ENCODE measurements at places on chromosomes 6 and 20.

- DNase-seq, result no peak
Observed at GRCh38 chr6:138211601-138212000, 6.7 kb downstream of the PBOV1 start.

DNA sequence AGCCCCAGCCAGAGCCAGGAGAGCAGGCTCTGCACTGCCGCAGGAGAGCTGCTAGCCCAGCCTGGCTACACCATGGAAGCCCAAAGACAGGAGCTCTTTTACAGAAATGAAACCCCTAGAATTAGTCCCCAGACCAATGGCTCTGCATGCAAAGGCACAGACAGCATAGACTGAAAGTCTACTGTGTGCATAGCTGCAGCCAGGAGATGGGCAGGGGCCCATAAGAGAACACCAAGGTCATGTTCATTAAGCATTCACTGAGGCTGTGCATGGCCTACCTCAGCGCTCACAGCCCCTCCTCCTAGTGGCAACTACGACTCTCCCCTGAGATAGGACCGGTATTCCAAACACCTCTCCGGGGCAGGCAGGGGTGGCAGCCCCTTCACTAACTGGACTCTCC, 34.9 kb downstream of the SNX5 start:
- DNase-seq, result no peak

DNA sequence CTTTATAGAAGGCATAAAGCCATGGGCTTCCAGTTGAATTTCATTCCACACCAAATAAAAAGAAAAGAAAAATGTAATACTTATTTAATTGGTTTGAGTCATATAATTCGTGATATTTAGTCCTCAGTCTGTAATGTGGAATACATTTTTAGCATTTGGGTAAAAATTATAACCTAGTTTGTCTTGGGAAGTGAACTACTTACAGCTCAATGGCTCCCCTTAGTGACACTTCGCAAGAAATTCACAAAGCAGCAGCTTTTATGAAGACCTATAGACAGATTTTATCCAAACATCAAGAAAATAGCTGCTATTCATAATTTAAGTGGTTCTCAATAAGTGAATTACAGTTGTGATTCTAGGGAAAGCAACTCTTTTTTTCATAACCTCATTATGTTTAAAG, 72.1 kb downstream of the RSPO3 start:
- DNase-seq, result peak; percentile 58

GRCh38 chr6:151832710-151833109, 25.2 kb downstream of the ESR1 start:
- DNase-seq, result no peak

GRCh38 chr6:56759521-56759920, 116.8 kb upstream of the DST start:
- DNase-seq, result no peak

GRCh38 chr6:44285552-44286284, 15.5 kb downstream of the TMEM151B start:
- peak; percentile 14 for DNase-seq

DNA sequence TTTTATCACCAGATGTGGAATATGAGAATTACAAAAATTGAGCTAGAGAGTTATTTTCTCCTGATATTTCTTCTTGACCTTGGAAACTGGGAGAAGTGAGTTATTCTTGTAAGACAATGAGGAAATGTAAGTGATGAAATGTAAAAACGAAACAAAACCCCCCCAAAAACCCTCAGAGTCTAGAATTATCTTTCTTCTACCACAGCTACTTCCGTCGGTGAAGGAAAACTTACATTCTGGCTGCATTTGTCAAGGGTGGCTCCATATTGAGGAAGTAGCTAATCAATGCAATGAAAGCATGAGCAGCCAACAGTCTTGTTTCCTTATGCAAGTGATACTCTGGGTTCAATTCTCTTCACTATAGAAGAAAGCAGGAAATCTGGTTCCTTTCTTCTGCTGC, 661.7 kb upstream of the CITED2 start:
- DNase-seq, result no peak
